ENCODE measurements at places on chromosomes 5 and 9.
A peak's percentile ranks its signal among the peaks of the same experiment; 100 is the strongest.

DNA sequence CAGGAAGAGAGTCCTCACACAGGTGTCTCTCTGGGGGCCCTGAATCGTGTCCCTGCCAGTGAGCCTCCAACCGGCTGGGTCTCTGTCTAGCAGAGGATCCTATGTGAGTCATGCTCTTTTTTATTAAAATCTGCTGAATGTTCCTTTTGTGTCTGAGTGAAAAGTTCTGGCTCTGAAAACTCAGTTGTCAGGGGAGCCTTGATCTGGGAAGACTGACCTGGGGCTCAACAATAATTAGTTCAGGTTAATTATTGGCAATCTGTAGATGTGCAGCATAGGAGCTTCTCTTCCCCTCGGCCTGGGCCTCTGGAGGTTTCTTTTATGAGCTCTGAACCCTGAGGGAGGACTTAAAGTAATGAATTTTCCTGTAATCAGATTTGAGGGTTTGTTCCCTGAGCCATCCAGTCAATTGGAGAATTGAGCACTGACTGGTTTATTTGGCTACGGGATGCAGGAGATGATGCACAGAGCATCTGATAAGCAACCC, 45.2 kb downstream of the ALG2 start:
- no peak for DNase-seq

- DNase-seq: no peak
Measured at GRCh38 chr5:122442938-122443337, 130.9 kb downstream of the SNCAIP start.

DNA sequence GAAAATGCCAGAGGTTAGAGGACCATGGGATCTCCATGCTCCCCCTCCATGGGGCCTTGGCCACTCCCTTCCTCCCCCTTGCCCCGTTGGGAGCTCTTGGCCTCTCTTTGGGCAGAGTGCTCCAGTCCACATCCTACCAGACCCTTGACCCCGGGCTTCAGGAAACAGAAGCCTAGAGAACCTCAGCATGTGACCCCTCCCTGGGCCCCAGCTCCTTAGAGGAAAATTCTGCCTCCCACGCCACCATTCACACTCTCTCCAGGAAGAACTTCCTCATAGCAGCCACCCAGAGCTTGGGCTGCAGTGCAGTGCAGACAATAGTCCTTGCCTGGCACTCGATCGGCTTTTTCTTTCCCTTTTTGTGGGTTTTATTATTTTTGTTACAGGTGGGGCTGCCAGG, 6.0 kb downstream of the LHX6 start:
- DNase-seq: no peak

GRCh38 chr5:90294604-90295003, 115.0 kb downstream of the CETN3 start:
- peak; percentile 57 for DNase-seq

DNA sequence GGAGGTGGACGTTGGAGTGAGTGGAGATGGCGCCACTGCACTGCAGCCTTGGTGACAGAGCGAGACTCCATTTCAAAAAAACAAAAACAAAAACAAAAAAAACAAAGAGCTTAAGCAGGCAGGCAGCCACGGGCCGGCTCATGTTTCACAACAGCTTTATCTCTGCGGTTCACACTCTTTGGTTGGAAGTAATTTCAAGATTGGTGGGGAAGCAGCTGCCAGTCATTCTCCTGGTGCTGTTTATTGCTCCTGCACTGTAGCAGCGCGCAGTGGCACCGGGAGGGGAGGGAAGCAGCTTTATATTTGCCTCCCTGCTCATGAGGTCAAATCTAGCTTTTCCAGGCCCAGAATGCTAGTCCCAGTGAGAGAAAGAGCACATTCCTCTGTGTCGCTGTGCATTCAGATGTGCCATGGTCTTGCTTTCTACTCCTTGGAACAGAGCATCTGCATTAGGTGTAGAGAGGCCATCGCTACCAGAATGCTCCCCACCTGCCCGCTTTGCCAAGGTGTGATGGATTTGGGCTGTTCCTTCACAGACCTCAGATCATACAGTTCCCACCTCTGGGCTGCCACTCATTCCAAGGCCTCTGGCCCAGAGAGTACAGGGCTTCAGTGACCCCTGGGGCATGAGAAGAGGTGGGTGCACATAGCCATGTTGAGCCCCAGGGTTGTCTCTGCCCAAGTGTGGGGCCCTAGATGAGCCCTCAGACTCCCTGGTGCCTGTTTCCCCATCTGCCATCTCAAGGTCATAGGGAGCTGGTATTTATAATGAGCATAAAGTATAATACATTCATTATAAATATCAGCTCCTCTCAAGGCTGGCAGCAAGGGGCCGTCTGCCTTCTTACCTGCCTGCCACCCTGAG, 270.4 kb downstream of the MED10 start:
- DNase-seq: no peak

DNA sequence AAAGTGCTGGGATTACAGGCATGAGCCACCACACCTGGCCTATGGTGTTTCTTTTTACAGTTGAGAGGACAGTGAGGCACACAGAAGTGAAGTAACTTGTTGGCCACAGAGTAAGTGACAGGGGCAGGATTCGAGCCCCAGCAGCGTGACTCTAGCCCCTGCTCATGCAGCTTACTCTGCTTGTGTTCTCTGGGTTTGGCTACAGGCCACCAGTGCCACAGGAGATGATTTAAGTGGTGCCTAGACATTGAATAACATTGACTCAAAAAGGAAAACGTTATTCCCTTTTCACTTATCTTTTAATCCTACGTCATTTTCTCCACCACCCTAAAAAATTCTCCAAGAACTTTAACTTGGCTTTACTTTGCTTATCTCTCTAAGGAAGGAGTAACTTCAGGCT, 61.4 kb downstream of the SNX24 start:
- no peak for DNase-seq

- DNase-seq: no peak
Measured at GRCh38 chr5:138841531-138841930, 33.6 kb downstream of the LRRTM2 start.

DNA sequence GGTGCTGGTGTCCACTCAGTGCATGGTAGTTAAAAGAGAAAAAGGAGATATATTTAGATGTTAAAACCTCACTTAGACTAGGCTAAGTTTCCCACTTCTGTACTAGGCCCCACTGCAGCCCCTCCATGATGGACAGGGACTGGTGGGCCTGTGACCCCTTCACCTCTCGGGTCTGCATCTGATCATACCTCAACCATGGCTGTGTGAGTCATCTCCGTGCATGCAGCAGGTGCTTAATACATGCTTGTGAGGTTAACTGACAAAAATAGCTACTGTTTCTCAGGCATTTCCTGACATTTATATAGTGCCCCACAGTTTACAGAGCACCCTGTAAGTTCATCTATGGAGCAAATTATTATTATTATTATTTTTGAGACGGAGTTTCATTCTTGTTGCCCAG, 8.4 kb upstream of the URM1 start:
- no peak for DNase-seq

- no peak for DNase-seq
Measured at GRCh38 chr9:115989831-115990230, 163.8 kb upstream of the PAPPA start.

GRCh38 chr9:133788819-133789717, 50.9 kb upstream of the SARDH start:
- no peak for DNase-seq

GRCh38 chr5:8306288-8306896, 437.4 kb downstream of the MTRR start:
- no peak for DNase-seq

- DNase-seq: no peak
Measured at GRCh38 chr9:119216651-119217331, 152.4 kb downstream of the BRINP1 start.

DNA sequence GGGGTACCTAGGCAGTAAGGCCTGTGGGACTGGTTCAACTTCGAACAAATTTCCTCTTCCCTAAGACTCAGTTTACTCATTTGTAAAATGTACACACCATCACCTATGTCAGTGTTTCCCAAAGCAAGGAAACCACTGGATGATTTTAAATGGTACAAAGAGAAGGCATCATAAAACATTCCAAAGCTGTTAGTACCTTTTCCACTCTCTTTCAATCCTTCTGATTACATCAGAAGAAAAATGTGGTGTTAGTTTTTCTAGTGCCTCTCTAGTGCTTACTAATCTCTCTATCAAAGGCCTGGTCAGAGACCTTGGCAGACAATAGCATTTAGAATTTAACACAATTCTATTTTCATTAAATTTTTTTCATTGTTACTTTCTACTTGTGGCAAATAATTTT, 18.1 kb downstream of the NR6A1 start:
- no peak for DNase-seq

DNA sequence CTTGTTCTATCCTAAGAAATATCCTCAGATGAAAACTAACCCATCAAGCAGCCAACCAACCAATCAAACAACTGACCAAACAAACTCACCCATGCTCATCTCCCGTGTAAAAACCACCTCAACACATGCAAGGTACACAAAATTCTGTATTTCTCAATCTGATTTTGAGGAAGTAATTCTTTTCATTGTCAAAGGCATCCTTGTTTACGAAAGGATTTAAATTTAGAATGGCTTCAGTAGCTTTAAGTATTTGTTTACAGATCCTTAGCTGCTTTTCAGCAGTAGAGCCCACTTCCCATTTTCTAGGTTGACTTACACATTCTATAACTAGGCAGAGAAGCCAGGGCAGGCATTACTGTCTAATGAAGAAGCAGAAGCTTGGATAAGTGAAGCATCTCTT, 78.6 kb downstream of the NTRK2 start:
- no peak for DNase-seq

GRCh38 chr9:79603222-79603920, 31.6 kb downstream of the TLE4 start:
- DNase-seq: no peak

GRCh38 chr9:81607593-81608288, 81.6 kb downstream of the TLE1 start:
- no peak for DNase-seq

DNA sequence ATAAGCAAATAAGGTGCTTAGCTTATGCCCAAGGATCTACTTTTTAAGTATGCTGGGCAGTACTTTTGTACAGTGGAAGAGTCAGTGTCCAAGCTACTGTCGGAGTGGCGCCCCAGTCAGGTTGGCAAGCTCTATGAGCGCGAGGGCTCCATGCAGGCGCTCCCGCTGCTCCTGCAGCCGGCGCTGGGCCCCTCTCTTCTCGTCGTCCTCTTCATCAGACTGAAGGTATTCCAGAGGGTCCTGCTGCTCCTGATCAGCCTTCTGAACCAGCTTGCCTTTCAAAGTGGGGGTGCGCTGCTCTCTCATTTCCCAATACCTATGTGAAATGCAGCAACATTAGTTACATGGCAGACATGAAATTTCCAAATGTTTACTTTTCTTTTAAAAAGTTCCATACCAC, 4.6 kb upstream of the SLC35D2 start:
- DNase-seq: no peak

DNA sequence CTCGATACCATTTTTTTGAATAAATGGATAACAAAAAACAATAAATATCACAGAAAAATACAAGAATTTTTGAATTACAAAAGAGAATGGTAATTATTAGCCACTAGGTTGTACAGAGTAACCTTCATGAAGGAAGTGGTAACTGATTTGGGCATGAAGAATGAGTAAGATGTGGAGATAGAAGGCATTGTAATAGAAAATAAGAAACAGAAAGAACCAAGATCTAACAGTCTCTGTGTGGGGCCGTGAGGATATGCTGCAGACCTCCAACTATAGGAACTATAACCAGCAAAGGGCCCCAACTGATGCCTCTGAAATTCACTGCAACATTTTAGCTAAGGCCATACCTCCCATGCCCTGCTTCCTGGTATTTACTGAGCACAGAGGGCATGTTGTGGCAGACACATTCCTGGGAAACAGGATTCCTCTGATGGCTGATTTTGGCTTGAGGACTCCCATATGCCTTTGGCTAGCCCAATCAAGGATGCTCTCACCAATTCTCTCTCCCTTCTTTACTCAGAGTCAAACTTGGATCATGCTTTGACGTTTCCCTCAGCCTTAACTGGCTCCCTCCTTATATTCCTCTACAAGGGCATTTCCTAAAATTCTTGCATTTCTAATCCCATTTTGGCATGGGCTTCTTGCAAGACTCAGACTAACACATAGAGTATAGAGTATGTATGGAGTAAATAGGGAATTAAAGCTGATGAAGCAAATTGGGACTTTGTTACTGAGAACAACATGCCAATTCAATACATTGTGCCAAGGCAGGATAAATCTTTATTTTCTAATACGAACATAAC, 208.9 kb downstream of the PDE4D start:
- DNase-seq: no peak

GRCh38 chr5:55533521-55534435, 986 bp downstream of the PLPP1 start:
- peak; percentile 56 for DNase-seq

DNA sequence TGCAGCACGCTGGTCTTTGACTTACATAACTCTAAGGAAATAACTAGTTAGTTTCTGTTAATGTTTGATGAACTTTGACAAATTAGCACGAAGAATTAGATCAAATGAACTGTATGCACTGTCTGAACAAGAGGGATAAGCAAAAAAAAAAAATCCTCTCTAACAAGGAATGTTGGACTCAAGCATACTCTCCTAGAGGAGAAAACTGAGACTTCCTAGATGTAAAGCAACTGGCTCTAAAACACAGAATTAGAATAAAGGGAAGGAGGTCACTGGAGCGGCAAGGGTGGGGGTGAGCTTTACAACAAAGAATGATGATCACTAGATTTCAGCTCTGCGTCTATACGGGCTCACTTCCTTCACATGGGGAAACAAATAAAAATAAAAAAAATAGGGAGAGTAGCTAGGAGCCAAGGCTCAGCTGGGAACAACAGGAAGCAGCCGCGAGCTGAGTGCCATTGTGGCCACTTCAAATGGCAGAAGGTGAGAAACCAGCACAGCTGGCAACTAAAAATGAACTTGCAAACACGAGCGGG, 48.7 kb upstream of the CEMIP2 start:
- peak; percentile 44 for DNase-seq

- DNase-seq: no peak
Measured at GRCh38 chr5:141725891-141726290, 43.9 kb upstream of the ARAP3 start.

GRCh38 chr5:126948011-126948355, 82.4 kb downstream of the MARCHF3 start:
- no peak for DNase-seq

- no peak for DNase-seq
Measured at GRCh38 chr9:114855488-114855887, 49.6 kb upstream of the TNFSF15 start.

- peak; percentile 43 for DNase-seq
Measured at GRCh38 chr5:170333161-170333910, 35.8 kb upstream of the LCP2 start.
